ENCODE measurements at places on chromosomes 16 and 17.

DNA sequence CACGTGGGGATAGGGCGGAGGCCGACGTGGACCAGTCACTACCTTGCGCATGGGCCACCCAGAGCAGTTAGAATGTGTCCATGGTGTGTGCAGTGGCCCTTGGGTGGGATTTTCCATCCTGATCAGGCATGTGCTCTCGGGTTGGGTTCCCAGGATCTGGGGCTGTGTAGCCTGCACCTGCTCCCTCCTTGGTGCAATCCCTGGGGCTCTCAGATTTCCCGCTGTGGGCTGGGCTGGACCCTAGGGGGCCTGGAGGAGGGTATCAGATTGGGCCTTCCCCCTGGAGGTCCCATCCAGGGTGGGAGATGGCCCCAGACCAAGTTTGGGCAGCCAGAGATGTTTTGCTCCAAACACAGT is 1.3 kb downstream of the SMTNL2 start:
- DNase-seq: no peak

- DNase-seq: no peak
Observed at GRCh38 chr17:47948706-47949196, 7.4 kb downstream of the PNPO start.

- no peak for DNase-seq
Observed at GRCh38 chr16:50967827-50968612, 183.1 kb downstream of the SALL1 start.

- no peak for DNase-seq
Observed at GRCh38 chr17:81347437-81347836, 47.8 kb upstream of the BAHCC1 start.

DNA sequence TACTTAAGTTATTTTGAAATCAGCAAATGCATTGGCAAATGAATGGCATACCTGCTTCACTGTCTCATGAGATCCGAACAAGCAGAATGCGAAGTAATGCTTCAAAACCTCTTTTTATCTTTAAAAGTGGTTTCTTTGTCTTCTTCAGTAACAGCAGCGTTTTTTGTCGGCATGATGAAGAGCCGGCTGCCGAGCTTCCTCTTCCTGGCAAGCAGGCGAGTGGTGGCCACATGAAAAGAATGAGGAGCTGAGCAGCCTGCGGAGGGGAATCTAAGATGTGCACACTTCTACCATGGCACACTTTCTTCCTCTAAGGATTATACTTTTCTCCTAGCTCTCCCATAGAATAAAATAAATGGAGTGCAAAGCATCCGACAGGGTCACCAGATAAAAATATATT is 42.4 kb upstream of the AKTIP start:
- peak; percentile 73 for DNase-seq

DNA sequence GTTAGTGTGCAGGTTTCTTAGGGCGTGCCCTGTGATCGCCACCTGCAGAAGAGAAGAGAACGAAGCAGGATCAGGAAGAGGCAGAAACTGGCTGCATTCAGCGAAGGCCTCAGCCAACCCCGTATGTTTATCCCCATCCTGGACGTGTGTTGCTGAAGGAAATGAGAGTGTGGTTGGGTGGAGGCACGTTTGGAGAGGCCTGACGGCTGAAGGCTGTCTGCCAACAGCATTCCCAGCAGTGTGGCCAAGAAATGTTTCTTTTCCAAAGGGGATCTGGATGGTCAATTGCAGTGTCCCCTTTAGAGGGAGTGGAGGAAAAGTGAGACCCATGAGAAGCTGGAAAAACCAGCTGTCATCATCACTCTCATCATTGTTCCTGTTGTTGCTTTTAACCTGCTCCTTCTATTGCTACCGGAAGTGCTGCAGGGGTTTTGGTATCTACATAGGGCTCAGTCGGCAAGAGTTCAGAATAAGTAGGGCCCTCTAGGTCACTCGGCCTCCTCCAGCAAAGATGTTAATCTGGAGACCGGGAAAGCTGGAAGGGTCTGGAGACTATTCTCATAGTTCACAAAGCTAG is 46.5 kb upstream of the SLC47A1 start:
- DNase-seq: no peak
